ENCODE measurements at places on chromosomes 6 and 20.

DNA sequence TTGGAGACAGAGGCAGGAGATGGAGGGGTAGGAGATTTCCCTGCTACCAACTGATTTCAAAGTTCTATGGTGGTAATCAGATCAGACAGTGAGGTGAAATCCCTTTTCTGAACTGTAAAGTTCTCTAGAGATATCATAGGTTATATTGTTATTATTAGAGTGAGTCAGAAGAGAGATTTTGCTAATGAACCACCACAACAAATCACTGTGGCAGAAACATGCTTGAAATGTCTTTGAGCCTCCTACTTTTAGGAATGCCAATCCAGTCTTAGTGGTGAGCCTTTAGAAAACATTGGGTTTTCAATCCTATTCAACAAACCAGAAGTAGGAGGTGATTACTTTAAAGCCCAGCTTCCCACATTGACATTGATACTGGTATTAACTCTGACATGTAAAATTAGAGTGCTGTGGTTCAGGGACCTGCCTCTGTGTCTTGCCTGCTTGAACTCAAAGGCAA, 136.7 kb upstream of the CNR1 start:
- no peak for DNase-seq

- no peak for DNase-seq
These were observed 15.9 kb downstream of the PNPLA1 start for GRCh38 chr6:36285797-36286196.

- DNase-seq = no peak
These were observed 565.2 kb upstream of the MARCKS start for GRCh38 chr6:113291751-113292445.

- DNase-seq = no peak
These were observed 45.6 kb downstream of the LRRN4 start for GRCh38 chr20:6008254-6008653.

DNA sequence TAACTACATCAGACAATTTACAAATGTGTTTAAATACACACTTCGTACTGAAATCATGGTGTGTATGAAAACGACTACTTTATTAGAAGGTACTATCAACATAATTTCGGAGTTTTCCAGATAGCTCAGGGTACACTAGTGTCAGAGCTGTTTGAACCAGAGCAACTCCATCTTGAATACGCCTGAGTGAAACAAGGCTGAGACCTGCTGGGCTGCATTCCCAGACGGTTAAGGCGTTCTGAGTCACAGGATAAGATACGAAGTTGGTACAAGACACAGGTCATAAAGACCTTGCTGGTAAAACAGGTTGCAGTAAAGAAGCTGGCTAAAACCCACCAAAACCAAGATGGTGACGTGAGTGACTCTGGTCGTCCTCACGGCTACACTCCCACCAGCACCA, 167.6 kb downstream of the THBS2 start:
- no peak for DNase-seq

GRCh38 chr20:48284837-48285236, 499.6 kb upstream of the SULF2 start:
- no peak for DNase-seq

- DNase-seq = no peak
These were observed 5.8 kb upstream of the KIF3B start for GRCh38 chr20:32271620-32272019.

- DNase-seq = no peak
These were observed 693 bp downstream of the HLA-F start for GRCh38 chr6:29723666-29724588.

DNA sequence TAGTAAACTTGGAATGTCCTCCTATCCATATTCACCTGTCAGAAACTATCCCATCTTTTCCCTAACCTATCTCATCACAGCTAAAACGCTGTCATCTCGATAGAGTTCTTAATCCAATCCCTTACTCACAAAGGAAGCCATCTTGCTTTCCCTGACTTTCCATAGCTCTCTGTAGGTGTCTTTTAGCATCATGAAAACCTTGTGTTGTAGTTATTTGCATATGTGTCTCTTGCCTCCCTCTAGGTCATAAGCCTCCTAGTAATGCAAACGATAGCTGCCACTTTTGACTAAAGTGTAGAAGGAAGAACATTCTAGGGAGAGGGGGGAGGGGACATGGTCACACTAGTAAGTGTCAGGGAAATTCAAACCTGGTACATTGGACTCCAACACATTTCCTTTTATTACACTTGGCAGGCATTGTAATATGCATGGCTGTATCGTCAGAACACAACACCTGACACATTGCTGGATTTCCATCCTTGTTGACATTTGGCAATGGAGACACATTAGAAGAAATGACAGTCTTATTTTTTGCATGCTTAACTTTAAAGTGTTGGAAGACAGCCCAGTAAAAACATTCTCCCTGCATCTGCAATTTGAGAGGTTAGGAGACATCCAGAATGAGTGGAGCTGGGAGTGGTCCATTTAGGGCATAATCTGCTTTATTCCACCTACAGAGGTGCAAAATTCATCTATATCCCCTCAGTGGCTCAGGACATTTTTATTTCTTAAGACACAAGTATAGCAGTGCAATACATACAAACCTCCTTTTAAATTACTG, 283.4 kb downstream of the HAO1 start:
- no peak for DNase-seq

- no peak for DNase-seq
These were observed 664 bp upstream of the ACTR5 start for GRCh38 chr20:38747495-38748096.

DNA sequence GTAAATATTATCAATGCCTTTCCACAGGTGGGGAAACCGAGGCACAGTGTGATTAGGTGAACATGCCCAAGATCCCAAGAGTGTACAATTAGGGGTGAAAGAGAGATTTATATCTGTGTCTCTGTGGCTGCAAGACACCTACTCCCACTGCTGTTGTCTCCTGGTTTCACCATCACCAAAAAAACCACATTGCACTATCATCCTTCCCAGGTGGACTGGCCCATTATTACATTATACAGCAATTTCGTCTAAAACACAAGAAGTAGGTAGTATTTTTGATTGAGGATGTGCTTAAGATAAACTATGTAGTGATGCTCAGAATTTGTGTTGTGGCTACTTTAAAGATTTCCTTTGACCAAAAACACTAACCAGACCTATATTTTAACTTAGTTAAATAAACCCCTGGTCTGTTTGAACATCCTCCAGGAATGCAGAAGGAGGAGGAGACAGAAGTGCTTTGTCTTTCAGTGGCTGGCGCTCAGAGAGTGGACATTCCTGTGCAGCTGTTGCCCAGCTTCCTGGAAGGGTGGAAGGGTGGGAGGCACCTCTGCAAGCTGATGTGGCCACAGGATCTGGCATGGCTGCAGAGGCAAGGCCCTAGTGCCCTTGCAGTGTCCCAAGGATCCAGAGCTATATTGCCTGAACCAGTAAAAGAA, 23.8 kb downstream of the DCBLD1 start:
- no peak for DNase-seq

DNA sequence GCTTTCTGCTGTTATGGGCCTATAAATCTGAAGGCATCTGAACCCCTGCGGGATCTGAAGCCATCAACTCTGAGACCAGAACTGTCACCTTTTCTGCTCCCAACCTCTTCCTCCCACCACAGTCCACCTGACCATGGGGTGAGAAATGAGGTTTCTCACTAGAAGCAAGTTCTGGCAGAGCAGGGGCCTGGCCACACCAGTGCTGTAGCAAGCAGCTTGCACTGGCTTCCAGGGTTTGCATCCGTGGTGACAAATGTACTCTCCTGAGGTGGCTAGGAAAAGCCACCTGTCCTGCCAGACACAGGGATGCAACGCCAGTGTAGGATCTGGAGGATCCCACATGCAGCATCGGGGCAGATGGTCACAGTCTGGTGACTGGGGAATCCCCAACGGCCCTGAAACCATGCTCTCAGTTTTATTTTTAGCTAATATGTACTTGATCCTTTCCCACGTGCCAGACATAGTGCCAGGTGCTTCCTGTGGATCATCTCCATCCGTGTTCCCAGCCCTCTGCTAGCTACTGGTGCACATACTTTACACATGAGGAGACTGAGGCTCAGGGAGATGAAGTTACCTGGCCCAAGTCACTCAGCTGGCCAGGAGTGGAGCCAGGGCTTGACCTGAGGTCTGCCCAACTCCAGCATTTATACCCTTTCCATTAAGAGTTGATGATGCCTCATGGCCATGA, 122.1 kb upstream of the SPACA1 start:
- no peak for DNase-seq

GRCh38 chr6:129659590-129660345, 50.2 kb downstream of the ARHGAP18 start:
- no peak for DNase-seq

DNA sequence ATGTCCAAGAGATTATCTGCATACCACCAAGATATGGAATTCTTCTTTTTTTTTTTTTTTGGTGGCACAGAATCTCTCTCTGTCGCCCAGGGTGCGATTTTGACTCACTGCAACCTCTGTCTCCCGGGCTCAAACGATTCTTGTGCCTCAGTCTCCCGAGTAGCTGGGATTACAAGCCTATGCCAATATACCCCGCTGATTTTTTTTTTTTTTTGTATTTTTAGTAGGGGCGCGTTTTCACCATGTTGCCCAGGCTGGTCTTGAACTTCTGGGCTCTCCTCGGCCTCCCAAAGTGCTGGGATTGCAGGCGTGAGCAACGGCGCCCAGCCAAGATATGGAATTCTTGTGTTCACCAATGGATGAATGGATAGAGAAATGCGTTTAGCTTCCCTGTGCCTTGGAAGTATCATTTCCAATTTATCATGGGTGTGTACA, 31.0 kb downstream of the POM121L2 start:
- DNase-seq = no peak

- DNase-seq = peak; percentile 44
These were observed 29.2 kb upstream of the EXOC2 start for GRCh38 chr6:722077-722524.

DNA sequence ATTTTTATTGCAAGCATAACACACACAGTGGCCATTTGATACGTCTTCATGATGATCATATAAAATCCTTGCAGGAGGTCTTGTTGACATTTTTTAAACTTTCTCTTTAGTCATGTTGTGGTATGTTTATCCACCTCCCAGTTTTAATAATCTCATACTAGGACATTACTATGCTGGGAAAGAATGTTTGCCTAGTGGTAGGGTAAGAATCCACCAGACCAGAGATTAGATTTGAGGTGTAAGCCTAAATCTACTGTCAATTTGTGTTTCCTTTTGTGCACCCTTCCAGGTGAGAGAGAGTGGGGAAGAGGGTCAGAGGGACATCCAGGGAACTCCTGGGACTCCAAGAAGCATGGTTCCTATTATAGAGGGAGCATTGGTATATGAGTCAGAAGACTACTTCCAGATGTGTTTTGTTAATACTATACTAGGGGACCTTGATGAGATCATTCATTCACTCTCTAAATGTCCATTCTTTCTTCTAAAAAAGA, 298.3 kb upstream of the SASH1 start:
- no peak for DNase-seq

DNA sequence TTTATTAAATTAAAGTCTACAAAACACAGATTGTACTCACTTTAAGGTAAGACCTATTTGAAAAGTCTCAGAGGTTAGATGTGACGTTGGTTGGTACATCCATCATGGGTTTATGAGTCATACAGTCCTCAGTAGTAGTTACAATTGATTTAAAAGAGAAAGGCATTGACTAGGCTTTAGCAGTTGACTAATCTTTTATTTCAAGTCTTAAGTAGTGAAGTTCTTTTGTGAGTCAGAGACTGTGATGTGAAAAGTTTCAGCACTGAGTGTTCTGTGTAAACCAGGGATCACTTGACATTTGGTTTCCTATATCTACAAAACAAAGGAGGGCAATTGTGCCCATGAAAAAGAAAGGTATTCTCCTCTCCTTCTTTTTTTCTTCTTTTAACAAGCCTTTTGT, 221.3 kb downstream of the GRIK2 start:
- no peak for DNase-seq

DNA sequence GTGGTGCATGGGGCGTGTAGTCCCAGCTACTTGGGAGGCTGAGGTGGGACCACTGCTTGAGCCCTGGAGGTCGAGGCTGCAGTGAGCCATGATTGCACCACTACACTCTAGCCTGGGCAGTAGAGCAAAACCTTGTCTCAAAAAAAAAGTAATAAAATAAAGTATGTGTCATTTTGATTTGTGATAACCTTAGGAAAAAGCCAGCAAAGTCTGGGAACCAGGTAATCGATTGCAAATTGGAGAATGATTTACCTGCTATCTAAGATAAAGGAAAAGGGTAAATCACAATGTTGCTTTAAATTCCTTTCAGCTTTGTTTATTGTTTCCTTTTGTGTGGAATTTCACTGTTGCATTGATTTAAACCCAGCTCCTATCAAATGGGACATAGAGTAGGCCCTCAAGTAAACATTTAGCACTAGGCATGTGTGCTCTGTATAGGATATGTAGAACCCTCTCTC, 59.0 kb downstream of the SGK1 start:
- DNase-seq = no peak

- no peak for DNase-seq
These were observed 38.2 kb downstream of the MICA start for GRCh38 chr6:31441365-31442267.

DNA sequence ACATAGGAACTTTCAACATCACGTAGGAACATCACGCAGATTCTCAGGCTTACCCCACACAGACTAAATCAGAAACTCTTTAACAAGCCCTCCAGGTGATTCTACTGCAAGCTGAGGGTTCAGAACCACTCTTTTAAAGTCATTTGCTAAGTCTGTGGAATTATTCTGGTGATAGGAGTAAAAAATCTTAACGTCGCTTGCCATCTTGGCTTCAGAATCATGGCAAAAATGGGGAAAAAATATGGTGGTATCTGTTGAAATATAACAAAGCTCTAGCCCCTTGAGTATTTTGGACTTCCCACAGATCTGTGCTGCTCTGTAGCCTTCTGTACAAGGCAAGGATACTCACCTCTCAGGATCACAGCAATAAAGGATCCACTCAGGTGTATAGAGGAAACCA, 17.4 kb downstream of the FOXO3 start:
- no peak for DNase-seq

DNA sequence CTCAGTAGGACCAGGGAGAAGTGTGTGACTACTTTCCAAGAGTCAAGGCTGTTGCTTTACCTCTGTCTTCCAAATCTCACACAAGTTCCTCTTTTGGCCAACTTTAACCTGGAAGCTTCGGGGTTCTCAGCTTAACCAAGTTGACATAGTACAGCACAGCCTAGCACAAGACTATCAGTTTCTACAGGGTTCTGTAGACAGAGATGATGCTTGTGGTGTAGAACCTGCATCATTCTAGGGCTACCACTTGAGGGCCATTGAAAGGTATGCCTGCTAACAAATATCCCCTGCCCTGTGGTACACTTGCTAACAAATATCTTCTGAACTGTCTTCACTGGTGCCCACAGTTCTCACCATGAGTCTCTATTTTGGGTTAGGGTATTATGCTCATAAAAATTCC, 62.0 kb upstream of the MAP3K7 start:
- DNase-seq = no peak

- DNase-seq = no peak
These were observed 38.7 kb downstream of the MAP3K5 start for GRCh38 chr6:136753624-136754023.

Measured in NCI-H187 (cell line).